ENCODE measurements at places on chromosomes 3 and 15.

GRCh38 chr15:51401872-51402517 lies 60.5 kb downstream of the GLDN start:
- no peak for DNase-seq

DNA sequence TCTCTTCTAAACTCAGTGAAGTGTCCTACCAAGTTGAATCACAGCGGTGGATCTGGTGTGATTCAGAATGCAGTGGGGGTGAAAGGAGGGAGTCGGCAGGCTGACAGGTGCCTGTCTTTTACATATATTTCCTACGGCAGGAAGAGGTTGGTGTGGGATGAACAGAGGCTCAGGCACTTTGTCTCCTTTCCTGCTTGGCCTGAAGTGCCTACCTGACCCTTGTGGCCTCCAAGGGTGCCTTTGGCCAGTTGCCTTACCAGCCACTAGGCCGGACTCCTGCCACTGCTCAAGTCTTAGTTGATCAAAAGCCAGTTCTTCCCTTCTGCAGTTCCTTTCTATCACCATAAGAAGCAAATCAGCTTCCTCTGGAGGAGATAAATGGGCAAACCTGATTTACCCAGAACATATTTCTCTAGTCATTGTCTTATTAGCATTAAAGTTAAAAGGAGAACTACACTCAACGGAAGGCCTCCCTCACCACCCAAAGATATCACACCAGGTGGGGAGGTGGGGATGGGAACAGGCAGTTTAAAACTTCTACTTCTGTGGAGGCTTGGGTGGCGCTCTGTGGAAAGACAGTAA lies 52.1 kb downstream of the CRTC3 start:
- DNase-seq: no peak

- DNase-seq: no peak
These were observed 134.3 kb downstream of the TIGIT start for GRCh38 chr3:114428044-114428595.

DNA sequence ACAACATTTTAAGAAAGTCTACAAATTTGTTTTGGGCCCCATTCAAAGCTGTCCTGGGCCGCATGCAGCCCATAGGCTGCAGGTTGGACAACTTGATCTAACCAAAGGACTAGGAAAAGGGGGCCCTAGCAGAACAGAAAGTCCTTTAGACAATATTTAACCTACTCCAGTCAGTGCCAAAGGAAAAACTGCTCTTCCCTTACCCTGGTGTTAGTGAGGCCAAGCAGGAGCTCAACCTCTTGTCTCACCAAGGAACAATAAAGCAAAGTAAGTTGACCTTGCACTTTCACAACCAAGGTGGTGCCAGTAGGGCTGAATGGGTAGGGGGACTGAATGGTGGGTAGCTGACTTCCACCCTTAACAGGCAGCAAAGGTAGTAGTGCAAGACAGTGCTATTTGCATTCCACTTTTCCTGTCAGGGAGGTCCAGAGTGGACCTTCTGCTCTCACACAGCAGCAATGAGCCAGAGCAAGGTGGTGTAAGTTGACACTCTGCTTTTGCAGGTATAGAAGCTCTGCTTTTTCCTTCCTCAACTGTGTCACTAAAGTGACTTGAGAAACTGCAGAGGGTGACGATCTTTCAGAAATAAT lies 124.9 kb downstream of the WDR72 start:
- no peak for DNase-seq

GRCh38 chr3:26015752-26016151 lies 225.9 kb downstream of the OXSM start:
- no peak for DNase-seq

DNA sequence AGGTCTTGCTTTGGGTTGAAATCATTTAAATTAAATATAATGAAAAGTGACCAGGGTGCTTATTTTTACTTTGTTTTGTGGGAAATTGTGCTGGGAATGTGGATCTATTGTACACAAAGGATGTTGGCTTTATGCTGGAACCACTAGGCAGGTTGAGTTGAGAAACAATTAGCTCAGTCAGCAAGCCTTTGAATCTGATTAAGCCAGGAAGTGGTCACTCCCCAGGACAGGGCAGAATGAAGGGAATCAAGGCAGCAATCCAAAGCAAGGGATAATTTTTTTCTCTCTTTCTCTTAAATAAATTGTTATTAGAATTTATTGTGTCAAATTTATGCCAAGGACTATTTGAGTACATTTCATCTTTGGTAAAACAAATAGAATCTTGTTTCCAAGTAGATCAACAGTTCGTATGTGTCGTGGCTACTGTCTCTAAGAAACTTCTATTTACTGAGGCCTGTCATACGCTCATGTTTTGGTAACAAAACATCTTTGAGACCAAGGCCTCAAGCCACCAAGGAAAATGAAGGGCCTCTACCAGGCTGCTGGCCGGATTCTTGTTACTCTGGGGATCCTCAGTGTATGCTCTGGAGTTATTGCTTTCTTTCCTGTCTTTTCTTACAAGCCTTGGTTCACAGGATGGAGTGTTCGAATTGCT lies at the start of gene TMEM212:
TSS of gene TMEM212 (plus strand) at position 486 of the 655 bp plus-strand sequence. CDS start at position 521, 35 bp downstream.
- DNase-seq: no peak

GRCh38 chr3:29335438-29335837 lies 54.6 kb downstream of the RBMS3 start:
- no peak for DNase-seq

DNA sequence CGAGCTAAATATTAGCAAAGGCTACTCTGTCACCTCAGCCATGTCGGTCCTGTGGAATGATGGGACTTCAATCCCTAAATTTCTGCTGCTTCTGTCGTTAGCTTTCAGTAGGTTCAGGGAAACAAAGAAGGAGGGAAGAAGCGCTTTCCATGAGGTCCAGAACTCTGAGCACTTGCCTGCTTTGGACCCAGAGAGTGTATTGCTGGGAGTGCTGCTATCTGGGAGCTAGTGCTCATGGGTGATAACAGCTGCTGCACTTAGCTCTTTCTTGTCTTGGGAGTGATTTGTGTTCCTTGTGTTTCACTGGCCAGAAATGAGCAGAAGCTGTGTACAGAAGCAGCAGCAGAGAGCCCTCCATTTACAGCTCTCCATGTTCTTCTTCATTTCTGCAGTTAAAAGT lies 369.8 kb downstream of the DIPK2A start:
- DNase-seq: no peak

- no peak for DNase-seq
These were observed 23.3 kb downstream of the AQP9 start for GRCh38 chr15:58161436-58161930.

DNA sequence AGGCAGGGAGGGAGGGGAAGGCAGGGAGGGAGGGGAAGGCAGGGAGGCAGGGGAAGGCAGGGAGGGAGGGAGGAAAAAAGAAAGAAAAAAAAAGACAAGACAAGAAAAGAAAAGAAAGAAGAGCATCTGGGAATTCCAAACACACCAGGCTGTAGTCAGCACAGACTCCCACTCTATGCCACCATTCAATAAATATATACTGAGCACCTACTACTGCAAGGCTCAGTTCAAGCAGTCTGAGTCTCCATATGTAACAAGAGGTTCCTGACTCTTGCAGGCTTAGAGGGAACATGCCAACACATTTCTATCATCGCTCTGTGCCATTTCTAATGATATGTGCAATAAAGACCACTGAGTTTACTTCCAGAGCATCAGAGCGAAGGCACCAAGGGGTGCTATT lies 47.7 kb downstream of the ANXA2 start:
- DNase-seq: no peak

DNA sequence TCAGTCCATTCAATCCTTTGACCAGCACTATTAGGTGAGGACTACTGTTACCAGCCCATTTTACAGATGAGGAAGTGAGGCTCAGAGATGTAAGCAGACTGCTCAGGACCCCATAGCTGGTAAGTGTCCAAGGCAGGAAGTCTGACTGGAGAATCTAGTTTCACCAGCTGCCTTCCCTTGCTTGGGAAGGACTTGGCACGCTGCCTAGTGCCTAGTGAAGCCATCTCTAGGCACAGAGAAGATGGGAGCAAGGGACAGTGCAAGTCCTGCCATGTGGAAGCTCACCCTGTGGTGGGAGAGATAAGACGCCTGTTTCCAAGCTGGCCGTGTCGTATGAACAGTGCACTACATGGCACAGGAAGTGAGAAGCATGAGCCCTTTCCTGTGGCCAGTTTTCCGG lies 111.8 kb upstream of the TMC3 start:
- DNase-seq: no peak

- DNase-seq: no peak
These were observed 33.7 kb upstream of the GPR171 start for GRCh38 chr3:151236736-151237135.

GRCh38 chr3:183896610-183897009 lies 11.9 kb upstream of the PARL start:
- no peak for DNase-seq

DNA sequence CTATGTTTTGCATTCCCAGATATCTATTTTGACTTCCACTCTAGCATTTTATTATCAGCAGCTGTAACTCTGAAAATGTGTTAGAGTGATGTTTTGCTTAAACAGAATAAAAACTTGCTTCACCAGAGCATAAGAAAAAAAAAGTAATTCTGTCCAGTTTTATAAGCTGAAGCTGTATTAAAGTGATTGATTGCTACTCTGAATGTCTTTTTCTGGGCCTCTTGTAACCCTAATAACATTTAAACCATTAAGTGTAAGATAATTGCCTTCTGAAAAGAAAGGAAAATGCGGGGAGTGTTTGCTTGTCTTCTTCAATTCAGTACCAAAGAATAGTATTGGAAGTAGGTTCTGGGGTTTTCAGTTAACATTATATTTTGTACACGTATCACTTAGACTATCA lies 57.9 kb upstream of the UBE2E1 start:
- no peak for DNase-seq

GRCh38 chr15:57784081-57784511 lies 77.6 kb downstream of the POLR2M start:
- no peak for DNase-seq

DNA sequence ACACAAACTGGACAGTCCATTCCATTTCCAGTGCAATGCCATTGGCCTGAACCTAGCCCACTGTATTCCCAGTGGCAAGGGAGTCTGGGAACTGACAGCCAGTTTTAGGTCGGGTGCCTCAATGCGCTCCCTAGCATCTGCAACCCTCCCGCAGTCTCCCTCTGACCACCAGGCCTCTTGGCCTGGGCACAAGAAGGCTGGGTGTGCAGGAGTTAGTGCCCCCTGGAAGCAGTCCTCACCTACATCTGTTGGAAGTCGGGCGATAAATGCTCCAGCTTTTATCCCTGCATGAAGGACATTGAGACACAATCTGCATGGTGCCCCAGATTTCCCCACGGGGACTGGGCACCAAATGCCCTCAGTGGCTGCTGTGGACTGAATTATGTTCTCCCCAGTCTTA lies 12.7 kb downstream of the C3orf22 start:
- DNase-seq: no peak

- no peak for DNase-seq
These were observed 3.1 kb upstream of the TRA2B start for GRCh38 chr3:185940951-185941350.

DNA sequence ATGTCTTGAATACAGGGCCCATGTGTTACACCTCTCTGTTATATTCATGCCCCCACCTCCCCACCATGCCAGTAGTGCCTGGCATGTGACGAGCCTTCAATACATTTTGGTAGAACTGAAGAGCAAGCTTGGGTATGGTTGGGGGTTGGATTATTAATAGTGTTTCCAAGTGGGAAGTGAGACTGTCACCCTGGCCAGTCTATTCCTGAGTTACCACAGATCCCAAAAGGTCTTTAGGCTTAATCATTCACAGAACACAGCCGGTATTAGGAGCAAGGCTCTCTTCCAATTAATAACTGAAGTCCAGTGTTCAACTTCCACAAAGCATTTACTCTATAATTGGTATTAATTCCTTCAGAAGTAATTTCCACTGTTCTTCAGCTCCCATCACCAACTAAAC lies 231.9 kb upstream of the LRTM1 start:
- DNase-seq: no peak

- DNase-seq: no peak
These were observed 34.8 kb downstream of the LRRFIP2 start for GRCh38 chr3:37139567-37140052.

- DNase-seq: no peak
These were observed 139.8 kb downstream of the RAB11A start for GRCh38 chr15:66008940-66009562.
